Activated CD4-positive, alpha-beta T cell treated with anti-CD3 and anti-CD28 coated beads, Interleukin-2, Interleukin-6, amounts not matched to agents 100 ng/mL and 50 ng/mL, durations not matched to agents 16 hours and 8 hours (primary cell): ENCODE measurements at places on chromosomes 12 and 14.

DNA sequence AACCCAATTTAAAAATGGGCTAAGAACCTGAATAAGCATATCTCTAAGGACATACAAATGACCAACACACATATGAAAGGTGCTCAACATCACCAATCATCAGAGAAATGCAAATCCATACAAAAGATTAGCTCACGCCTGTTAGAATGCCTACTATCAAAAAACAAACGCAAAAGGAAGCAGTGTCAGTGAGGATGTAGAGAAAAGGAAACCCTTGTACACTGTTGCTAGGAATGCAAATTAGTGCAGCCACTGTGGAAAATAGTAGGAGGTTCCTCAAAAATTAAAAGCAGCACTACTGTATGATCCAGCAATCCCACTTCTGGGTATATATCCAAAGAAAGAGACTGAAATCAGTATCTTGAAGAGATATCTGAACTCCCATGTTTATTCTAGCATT is 133.0 kb downstream of the CPNE8 start:
- no peak for DNase-seq

DNA sequence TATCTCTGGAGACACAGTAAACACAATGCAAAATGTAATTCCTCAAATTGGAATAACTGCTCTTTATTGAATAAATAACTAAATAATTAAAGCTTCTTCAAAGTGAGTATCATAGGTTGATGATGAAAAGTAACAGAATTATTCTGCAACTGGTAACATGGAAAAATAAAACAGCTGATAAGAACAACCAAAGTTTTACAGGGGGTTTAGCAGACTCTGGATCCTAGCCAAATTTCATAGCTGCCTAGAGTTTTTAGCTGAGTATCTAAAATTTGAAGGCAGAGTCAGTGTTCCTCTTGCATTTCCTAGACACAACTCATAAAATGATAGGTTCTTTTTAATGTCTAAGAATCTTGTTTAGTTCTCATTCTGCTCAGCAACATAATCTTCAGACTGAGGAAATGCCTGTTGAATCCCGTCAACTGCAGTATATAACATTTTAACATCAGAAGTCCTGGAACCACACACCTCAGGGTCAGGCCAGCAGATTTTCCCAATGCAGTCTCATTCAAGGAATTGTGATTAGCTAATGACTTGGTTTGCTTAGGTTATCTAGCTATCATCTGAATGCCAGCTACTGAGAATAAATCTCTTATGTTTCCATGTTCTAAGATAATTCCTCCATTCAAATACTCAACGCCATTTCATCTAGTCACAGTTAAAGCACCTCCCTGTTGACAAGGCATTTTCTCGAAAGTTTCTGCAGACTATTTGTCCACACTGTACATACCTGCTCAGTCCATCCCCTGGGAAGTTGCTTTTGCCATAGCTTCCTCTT is 411.6 kb downstream of the BCAT1 start:
- DNase-seq = no peak

DNA sequence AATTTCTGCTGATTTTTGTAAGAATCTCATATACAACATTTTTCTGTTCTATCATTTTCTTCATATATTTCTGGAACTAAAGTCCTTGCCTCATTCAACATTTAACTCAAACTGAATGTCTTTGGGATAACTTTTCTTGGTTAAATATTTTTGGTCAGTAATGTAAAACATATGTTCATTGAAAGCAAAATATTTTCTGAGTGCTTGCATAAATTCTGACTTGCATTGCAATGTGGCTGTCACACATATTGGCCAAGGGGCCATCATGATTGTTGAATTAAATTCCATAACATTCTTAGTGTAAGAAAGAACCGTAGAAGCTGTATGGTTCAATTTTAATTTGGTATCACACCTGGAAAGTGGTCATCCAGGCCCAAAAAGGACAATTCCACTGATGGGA is 369.4 kb downstream of the GALC start:
- DNase-seq = no peak

DNA sequence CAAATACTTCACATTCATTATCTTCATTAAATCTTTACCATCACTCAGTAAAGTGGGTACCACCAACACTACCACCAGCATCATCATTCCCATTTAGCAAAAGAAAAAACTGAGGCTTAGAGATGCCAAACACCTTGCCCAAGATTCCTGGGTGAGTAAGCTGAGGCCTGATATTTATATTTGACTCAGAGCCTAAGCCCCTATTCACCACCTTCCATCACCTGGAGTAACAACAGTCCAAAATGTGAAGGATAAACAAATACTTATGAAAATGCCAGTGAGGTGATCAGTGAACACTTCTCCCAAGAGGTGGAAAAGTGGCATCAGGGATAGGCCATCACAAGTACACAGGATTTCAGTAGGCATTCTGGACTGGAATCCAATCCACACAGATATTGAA is 3.7 kb downstream of the SLC38A1 start:
- no peak for DNase-seq

GRCh38 chr14:51931308-51931707 is 58.0 kb upstream of the RTRAF start:
- peak; percentile 37 for DNase-seq

DNA sequence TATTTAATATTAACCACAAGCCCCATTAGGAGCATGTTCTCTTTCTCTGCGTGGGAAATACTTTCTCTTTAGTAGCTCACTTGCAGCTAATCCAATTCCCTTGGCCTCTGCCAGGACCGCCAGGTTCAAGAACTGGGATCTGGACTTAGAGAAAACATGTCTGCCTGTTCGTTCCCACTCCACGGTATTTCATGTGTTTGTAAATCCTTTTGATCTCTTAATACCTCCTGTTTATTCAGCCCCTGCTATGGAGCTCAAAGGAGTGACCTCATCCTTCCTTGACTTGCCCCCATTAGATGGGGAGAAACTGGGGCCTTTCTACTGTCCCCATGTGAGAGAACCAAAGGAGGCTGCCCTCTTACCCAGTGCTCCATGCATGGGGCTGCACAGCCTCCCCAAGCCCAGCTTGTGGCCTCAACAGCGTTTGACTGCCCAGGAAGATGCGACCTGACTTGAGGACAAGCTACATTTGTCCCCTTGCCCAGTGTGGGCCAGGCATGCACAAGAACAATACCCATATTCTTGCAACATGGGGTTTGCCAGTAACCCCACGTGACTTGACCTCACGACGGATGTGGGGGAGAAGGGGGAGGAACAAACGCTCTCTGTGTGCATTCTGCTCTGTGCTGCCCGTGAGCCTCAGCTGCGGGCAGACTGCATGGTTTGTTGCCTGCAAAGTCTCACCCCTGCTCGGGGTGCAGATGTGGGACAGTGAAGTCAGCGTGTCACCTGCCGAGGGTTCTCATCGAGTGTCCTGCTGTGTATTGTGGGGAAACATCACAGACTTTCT is 30.3 kb downstream of the CD9 start:
- DNase-seq = peak; percentile 79

GRCh38 chr14:24260026-24260779 is 2.8 kb downstream of the TGM1 start:
- DNase-seq = no peak

- no peak for DNase-seq
Measured at GRCh38 chr12:93237235-93237915, 140.3 kb upstream of the NUDT4 start.
